Calu3 (cell line): ENCODE measurements at places on chromosomes 7 and 10. TPM values are rescaled to one million over a fixed set of nuclear protein-coding genes. Genes with fewer than 3 reads are reported as not detected.
A peak's percentile ranks its signal among the peaks of the same experiment; 100 is the strongest.

CABCOCO1 gene
- not detected in 2 replicates for total RNA-seq

RARRES2 gene
- 9.1 and 13.0 TPM in 2 replicates for total RNA-seq

LIPJ gene
- total RNA-seq, result not detected in 2 replicates

DNA sequence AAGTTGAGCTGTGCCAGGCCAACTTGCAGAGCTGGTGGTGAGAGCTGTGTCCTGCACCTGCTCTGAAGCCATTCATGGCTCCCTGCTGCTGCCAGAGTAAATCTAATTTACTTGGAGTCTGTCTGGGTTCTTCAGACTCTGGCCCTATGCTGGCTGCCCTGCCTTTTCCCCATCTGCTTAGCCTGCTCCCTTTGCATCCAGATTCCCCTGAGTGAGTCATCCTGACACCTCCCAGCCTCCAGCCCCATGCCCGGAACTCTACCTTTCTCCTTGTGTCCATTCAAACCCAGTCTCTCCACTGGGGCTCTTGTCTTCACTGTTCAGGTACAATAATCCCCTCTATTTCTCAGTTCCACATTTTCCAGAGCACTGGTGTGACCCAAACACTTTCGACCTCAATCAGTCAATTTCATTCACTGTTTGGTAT is 434.4 kb upstream of the ZMIZ1 start:
- peak; percentile 59 for DNase-seq

FAM25A gene
- not detected in 2 replicates for total RNA-seq

NOM1 gene
- total RNA-seq, result 32.9 and 35.1 TPM in 2 replicates

DNA sequence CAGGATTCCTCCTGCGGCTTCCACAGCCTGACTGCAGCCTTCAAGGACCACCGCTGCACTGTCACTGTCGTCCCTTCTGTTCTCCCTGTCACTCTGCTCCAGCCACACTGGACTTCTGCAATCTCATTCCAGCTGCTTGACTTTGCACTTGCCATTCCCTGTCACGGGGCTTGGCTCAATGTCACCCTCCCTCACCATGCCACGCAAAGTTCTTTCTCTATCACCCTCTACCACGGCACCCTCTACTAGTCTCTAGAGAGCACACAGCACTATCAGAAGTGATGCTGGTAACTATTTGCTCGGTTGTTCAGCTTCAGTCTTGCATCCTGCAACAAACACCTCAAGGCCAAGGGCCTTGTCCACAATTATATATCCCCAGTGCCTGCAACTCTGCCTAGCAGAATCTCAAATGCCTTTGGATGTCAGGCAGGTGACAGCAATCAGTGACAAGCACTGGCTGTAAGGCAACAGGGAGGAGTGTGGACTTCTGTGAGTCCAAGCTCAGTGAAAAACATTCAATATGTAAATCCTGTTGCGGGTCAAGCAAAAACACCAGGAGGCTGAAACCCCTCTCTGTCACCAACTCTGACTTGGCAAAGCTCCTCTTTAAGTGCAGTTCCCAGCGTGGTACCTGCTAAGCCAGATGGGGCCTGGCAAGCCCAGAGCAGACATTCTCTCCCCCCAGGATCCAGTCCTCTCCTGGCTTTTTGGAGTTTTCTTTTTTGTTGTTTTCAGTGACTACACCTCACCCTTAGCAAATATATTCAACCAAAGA is 259.9 kb downstream of the FGFR2 start:
- DNase-seq, result no peak

GRCh38 chr7:60706-61105 is 131.7 kb upstream of the FAM20C start:
- no peak for DNase-seq

SLC13A1 gene
- not detected in 2 replicates for total RNA-seq

GRCh38 chr7:2830609-2831376 is 13.3 kb downstream of the GNA12 start:
- no peak for DNase-seq

TEX47 gene
- total RNA-seq, result not detected in 2 replicates

PILRA gene
- 3.1 and 3.3 TPM in 2 replicates for total RNA-seq

DNA sequence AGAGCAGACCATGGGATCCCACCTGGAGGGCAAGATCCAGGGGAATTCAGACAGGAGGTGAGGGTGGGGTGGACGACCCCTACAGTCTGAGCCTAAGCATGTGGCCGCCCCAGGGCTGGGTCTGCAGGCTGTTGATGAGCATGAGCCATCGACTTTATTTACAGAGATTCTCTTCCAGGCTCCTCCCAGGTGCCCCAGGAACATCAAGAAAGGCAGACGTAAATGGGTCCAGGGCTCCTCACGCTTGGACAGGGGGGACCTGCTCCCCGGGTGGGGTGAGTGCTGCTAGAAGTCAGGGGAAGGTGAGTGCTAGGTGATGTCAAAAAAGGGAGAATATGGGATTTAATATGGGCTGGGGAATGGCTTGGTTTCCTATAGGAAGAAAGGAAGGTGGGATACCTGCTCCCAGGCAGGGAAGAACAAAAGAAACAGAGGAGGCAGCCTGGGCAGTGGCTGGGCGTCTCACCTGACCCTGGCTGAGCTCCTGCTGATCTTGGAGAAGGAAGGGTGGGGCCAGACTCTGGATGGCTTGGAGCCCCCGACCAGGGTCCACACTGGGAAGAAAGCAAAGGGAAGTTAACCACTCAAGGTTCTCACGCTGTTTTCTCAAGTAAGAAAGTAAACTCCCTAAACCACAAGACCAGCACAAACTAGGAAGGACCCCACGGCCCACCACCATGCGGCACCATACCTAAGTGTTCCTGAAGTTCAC is 162.1 kb upstream of the SHH start:
- DNase-seq, result no peak

GRCh38 chr10:115953281-115953680 is 319.7 kb downstream of the GFRA1 start:
- no peak for DNase-seq

- DNase-seq, result no peak
Observed at GRCh38 chr7:80114159-80114558, 20.5 kb upstream of the GNAI1 start.

DNA sequence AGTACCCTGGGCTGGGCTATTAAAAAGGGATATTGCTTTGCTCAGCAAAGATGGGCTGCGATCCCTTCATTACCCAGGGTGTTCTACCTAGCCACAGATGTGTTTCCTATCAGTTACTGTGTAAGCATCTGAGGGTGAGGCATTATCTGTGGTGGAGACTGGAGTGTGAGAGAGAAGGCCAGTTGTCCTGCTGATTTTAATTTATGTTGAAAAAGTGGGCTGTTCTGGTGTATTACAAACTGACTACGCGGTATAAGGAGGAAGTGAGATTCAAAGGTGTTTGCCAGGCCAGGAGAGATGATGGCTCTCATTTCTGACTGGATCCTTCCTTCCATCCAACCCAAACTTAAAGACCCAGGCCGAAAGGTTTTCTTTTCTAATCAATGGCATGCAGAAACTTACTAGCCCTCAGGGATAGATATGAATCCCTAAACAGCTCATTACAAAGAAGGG is 7.6 kb downstream of the TCF7L2 start:
- no peak for DNase-seq

DNA sequence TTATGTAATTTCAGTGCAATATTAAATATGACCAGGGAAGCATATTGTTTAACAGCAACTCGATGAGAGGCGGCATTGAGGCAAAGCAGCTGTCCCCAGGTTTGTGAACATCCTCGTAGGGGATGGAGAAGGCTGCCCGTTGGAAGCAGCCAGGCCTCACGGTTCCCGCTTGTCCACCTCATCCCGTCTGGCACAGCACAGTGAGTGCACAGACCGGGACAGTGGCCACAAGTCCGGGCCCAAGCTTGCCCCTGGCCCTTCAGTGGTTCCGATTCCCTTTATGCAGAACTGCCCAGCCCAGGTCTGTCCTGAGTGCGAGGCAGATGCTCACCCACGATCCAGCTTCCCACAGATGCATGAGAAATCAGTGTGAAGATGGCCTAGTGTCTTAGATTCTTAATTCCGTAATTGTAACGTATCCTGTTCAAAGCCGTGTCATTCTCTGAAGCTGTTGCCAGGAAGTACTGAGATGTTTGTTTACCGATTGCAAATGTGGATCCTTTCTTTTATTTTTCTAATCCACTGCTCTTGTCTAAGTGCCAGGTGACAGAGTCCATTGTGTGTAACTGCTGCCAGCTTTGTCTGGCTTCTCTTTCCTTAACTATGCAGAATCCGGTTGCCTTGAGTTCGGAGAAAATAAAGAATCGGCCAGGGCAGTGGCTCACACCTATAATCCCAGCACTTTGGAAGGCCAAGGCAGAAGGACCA is 35.5 kb downstream of the PFKP start:
- no peak for DNase-seq

DNA sequence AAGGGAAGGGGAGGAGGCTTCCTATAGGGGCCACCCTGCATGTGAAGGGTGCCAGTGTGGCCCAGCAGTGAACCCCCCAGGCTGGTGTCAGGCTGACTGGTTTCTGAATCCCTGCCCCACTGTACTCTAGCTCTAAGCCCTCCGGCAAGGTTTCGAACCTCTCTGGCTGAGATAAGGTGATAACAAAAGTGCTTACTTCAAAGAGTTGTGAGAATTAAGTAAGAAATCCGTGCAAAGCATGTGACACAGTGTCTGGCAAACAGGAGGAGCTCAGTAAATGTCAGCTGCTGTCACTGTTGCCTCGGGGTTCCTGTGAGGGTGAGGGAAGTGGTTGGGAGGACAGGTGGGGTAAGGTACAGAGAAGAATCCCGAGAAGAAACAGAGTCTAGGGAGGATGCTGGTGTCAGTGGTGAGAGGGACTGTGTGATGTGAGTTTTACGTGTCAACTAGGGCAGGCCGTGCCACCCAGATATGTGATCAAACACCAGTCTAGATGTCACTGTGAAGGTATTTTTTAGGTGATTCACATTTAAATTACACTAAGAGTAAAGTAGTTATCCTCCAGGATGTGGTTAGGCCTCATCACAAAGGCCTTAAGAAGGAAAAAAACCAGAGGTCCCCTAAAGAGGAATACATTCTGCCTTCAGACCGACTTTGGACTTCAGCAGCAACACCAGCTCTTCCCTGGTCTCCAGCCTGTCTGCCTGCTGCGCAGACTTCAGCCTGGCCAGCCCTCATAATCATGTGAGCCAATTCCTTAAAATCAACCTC is 64.4 kb downstream of the BPGM start:
- no peak for DNase-seq

DNA sequence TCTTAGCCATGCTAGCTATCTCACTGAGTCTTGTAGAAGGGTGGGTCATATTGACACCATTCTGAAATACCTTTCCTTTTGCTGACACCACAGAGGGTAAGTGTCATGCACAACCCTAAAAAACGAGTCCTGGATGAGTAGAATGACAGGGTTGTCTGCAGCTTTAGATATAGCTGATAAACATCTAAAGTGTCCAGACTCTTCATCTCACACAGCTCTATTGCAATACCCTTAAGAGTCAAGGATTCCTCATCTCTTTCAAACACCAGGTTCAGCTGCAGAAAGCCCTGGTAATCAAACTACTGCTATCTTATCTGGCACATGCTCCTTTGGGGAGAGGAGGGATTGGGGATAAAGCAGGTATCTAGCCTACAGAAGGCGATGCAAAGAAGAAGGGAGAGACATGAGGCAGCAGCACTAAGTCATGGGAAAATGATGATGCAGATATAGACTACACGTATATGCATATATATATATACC is 127.0 kb downstream of the ANK3 start:
- no peak for DNase-seq

DNA sequence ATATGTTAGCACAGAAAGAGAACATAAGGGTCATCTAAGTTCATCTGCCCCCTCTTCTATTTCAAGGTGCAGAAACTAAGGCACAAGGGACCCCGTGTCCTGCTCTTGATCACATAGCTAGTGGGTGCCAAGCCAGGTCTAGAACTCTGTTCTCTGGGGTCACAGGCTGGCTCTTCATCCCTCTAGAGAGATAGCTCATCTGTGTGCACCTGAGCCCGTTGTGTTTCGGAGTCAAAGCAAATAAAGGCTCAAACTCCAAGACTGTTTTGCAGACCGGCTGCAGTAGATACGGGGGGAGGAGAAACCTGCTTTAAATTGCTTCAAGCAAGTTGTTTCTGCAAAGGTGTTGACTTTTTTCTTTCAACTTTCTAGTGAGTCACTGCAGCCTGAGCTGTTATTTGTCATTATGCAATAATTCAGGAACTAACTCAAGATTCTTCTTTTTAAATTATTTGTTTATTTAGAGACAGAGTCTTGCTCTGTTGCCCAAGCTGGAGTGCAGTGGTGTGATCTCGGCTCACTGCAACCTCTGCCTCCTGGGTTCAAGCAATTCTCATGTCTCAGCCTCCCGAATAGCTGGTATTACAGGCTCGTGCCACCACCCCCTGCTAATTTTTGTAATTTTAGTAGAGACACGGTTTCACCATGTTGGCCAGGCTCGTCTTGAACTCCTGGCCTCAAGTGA is 6.5 kb downstream of the BLVRA start:
- peak; percentile 44 for DNase-seq

DNA sequence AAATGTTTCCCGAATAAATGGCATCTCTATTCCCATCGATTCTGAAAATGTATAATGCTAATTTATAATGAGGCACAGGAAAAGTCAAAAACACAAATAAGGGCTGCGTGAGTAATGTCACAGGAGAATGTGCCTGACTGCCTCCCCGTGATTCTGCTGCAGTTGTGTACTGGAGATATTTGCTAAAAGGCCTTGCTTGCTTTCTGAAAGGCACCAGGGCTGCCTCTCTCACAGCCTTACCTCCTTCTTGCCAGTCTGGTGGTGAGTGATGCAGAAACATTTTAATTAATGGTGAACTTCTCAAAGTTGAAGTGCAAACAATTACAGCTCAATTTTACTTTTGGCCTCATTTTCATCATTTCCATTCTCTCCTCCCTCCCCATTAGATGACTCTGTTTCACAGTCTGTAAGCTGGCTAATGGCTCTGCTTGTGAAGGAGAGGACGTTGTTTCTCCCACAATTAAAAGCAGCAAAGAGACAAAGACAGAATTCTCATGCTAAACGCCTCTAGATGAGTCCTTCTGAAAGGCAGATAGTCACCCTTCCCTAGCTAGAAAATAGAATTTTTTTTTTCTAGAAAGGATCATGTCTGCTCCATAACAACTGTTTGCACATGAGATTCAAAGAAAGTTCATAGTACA is 377.6 kb downstream of the MDFIC start:
- DNase-seq, result no peak

DNA sequence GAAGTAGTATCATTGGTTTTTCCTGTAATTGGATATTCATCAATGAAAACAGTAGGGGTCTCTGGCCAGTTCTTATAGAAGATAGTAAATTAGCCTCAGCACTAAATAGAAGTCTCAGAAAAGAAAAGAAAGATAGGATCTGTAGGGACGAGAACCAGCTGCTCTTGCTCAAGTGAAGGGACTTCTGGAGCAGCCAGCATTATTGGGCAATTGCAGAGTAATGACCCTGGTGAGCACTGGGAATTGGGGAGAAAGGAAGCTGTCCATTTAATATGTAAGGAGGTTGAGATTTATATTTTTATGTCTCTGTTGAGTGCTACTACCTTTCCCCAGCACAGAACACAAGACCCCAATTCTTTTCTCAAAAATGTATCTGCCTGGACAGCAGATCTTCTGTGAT is 61.2 kb upstream of the WNT16 start:
- no peak for DNase-seq

- no peak for DNase-seq
Observed at GRCh38 chr7:82410461-82410860, 33.1 kb downstream of the CACNA2D1 start.

AUTS2 gene
- total RNA-seq, result not detected in 2 replicates

BAIAP2L1 gene
- total RNA-seq, result 55.8 and 63.8 TPM in 2 replicates

PTPRN2 gene
- 1.9 and 2.0 TPM in 2 replicates for total RNA-seq

- no peak for DNase-seq
Observed at GRCh38 chr10:3455385-3456334, 283.1 kb upstream of the PITRM1 start.

PRKCQ gene
- total RNA-seq, result 0.73 and 1.1 TPM in 2 replicates

- no peak for DNase-seq
Observed at GRCh38 chr10:102660888-102661657, 16.8 kb downstream of the TRIM8 start.

SPAG6 gene
- total RNA-seq, result not detected in 2 replicates
